ENCODE measurements at places on chromosomes 11 and 22.
A peak's percentile ranks its signal among the peaks of the same experiment; 100 is the strongest.

DNA sequence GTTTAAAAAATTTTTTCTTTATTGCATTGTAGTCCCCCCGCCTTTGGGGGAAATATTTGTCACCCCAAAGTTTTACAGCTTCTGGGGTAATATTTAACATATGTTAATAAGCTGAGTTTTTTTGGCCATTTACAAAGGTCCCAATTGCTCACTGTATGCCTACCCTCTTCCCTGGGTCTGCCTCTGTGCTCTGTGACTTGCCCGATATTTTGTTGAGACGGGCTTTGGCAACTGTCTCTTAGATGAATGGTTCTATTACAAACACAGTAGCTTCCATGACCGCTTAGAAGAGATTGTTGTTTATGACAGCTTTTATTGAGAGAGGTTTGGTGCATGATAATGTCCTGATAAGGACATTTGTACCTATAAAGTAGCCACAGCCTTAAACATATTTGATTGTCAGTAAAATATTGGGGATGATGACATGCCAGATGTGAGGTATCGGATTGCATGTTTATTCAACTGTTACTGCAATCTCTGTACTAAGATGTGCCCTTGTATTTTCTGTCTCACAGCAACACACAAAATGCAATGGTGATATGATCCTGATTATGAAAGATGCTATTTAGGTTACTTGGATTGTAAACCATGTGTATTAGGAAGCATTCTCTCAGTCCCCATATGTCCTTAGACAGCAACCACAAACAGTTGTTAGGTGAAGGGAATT is 103.1 kb downstream of the TEAD1 start:
- no peak for DNase-seq

DNA sequence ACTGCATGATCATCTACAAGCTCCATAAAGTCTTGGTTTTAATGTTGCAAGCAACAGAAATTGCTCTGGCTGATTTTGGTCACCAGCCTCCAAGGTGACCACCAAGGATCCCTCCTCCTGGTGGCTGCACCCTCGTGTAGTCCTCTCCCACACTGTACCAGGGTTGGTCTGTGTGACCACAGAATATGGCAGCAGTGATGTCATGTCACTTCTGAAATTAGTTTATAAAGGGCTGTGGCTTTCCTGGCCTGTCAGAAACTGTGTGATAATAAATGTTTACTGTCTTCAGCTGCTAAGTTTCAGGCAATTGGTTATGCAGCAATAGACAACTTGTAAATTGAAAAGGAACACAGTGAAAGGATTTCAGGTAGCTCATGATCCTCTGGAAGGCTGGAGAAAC is 5.3 kb upstream of the PRDM11 start:
- no peak for DNase-seq

DNA sequence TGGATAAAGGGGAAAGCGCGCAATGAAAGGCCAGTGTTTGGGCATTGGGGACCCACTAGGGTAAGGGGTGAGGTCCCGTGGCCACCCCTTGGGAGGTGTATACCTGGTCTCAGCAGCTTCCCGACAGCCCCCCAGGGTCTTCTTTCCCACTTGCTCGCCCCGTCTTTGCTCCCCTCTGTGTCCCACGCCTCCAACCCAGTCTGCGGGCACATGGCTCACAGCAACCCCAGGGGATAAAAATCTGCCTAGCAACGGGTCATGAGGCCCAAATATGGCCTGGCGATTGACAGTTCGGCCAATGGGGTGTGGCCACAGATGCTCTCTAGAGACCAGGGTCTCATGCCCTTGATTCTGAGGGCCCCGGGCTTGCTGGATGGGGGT is 41.6 kb downstream of the AHNAK start:
- no peak for DNase-seq

DNA sequence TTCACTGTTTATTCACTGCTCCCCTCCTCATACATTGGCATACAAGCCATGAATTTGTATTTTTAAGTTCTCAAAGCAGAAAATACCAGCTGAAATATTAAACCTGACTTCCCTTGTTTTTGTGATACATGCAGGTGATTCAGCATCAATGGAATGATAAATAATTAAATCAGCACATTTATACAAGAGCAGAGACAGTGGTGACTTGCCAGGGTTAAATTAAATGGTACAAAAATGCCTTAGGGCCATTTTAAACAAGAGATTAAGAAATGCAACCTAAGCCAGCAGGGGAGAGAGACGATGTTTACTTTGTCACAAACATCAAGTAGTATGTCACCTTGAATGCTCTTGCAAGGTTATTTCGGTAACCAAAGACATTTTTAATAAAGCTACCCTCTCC is 95.9 kb upstream of the DDI1 start:
- DNase-seq, result no peak

DNA sequence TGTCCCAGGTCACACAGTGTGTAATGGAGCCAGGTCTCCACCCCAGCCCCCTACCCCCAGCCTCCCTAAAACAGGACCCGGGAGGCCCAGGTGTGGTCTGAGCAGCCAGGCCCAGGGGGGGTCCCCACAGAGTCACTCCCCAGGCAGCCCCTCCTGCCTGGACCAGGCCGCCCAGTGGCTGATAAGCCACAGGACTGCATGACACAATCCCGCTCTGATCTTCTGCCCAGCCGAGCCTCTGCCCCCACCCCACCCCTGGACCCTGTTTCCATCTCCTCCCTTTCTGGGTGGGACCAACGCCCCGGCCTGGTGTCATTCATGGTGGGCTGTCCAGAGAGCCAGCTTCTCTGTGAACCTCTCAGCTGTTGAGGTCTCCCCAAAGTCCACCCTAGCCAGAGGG is 7.8 kb upstream of the LIF start:
- DNase-seq, result no peak

DNA sequence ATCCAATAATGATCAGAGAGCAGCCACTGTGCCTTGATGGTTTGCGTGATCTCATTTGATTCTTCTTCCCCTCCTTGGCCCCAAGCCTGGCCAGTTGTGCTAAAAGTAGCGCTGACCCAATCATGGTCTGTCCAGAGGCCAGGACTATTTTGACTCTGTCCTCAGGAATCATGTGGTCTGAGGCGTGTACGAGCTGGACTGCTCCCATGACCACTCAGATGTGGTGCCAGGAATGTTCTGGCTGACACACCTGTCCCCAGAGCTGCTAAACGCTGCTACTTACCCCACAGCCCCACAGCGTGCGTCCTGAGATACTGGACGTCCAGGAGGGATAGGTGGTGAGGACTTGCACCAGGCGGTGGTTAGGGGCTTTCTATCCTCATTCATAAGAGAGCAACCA is 70.5 kb downstream of the FEZ1 start:
- DNase-seq, result no peak

DNA sequence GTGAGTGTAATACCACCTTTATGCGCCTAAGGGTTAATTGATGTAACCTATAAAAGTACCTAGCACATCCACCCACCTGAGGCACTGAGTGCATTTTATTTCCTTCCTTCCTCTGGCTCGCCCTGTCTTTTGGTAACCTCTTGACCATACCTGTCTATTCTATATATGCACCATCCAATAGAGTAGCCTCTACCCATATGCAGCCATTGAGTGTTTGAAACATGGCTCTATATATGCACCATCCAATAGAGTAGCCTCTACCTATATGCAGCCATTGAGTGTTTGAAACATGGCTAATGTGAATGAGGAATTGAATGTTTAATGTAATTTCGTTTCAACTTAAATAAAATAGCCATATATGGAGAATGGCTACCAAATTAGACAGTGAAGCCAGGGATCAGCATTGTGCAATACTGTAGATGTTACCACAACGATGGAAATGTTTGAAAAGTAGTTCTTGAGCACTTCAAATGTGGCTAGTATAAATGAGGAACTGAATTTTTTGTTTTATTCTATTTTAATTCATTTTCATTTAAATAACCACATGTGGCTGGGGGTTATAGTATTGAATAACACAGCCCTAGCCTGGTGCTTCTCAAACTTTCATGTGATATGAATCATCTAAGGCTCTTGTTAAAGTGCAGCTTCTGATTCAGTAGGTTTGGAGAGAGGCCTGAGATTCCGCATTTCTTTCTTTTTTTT is 33.8 kb downstream of the SLC35F2 start:
- peak; percentile 54 for DNase-seq

- no peak for DNase-seq
Measured at GRCh38 chr11:69215216-69215615, 59.5 kb downstream of the SMIM38 start.

GRCh38 chr22:47049078-47049624 is 286.7 kb downstream of the TBC1D22A start:
- no peak for DNase-seq

- DNase-seq, result peak; percentile 82
Measured at GRCh38 chr11:67268081-67268961, 2.0 kb downstream of the GRK2 start.

DNA sequence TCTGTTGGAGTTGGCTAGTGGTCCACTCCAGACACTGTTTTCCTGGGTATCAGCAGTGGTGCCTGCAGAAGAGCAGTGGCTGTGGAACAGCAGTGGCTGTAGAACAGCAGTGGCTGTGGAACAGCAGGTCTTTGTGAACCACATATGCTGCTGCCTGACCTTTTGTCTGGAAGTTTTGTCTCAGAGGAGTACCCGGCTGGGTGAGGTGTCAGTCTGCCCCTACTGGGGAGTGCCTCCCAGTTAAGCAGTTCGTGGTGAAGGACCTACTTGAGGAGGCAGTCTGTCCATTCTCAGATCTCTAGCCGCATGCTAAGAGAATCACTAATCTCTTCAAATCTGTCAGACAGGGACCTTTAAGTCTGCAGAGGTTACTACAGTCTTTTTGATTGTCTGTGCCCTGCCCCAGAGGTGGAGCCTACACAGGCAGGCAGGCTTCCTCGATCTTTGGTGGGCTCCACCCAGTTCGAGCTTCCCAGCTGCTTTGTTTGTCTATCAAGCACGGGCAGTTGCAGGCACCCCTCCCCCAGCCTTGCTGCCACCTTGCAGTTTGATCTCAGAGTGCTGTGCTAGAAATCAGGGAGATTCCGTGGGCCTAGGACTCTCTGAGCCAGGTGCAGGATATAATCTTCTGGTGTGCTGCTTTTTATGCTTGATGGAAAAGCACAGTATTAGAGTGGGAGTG is 89.1 kb upstream of the TRIM48 start:
- no peak for DNase-seq

GRCh38 chr11:116539836-116540418 is 232.9 kb downstream of the BUD13 start:
- no peak for DNase-seq

- DNase-seq, result no peak
Measured at GRCh38 chr11:1089738-1090599, 15.3 kb downstream of the MUC2 start.

DNA sequence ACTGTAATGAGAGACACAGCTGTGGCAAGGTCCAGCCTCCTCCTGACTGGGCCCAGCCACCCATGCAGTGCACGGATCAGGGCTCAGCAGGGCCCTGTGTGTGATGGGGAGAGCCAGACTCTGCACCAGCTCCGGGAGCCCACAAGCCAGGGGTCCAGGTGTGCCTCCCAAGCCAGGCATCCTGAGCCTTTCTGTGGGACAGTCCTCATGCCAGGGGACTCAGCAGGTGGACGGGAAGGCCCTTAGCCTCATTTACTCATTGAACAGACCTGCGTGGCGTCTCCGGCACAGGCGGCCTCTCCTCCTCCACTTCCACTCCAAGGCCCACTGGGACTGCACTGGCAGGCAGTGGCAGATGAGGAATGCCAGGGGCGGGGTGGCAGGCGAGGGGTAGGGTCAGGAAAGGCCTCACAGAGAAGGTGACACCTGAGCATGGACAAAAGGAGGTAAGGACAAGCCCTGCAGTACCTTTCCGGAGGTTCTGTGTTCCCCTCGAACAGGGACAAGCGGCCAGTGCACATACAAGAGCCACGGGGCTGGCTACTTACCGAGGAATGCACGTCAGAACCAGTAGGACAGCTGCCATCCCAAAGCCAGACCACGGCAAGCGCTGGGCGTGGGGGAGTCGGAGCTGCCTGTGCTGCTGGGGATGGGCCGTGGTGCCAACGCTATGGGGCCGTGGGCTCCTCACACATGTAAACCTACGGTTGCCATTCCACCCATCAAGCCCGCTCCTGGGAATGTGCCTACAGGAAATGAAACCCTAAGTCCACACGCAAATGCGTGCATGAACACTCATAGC is 52.7 kb downstream of the IGF2 start:
- DNase-seq, result no peak

DNA sequence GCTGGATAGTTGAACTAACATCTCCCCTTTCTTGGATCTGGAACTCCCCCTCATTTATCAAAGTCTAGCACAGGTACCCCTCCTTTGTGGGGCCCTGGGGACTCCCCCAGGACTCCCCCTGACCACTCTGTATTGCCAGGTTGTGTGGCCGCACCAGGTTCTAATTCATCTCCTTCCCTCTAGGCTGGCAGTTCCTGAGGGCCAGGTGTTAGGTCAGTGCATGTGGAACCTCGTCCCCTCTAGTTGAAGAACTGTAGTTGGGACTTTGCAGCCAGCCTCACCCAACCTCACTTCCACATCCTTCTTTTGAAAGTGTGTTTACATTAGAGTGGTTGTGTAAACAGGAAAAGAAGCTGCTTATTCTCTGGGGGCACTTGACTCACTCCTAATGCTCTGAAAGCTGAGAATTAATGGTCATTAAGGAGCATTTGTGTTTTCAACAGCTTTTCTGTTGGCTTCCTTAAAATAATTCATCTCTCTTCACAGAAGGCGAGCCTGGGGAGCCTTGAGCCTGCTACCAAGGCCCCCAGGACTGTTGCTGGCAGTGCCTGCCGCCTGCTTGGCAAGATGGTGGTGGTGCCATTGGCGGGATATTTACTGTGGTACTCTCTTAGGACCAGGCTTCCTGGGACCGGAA is 11.8 kb downstream of the UPB1 start:
- DNase-seq, result no peak

DNA sequence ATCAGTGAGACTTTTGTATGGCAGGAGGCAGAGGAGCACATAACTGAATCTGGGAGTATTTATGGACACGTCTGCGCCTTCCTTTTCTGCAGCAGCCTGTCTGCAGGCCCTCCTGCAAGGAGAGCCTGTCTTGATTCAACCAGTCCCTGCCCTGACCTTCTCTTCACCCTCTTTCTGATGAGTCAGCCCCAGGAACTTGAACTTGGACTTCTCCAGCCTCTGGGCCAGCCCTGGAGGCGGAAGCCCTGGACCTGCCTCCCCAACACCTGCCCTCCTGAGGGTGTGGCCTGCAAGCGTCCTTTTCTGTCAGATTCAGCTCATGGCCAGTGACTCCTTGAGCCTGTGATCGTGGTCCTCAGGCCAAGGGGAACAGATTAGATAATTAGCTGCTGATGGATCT is 20.0 kb downstream of the DAGLA start:
- no peak for DNase-seq

DNA sequence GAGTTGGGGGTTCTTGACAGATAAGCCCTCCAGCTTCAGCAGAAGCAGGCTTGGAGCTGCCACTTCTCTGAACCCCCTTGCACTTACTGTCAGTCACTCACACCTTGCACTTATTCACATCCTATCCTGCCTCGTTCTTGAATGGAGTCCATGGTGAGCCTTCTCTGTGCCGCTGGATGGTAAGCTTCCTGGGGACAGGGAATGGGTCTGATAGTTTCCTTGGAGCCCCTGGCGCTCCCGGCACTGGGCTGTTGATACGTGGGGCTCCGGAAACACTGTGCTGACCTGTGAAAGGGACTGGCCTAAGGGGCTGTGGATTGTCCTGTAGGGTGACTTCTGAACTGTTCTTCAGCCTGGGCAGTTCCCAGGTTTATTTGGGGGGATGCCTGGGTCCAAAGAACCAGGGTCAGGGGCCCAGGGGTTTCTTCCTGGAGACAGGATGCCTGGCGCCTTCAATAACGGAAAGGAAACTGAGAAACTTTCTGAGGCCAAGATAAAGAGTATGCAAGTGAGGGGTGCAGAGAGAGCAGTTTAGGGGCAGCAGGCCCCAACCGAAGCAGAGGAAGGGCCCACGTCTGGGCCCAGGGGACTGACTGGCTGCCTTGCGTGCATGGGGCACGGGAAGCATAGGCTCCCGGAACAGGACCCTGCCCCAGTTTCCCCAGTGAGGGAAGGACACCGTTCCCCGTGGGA is 709 bp upstream of the ST3GAL4 start:
- peak; percentile 48 for DNase-seq

GRCh38 chr11:2256951-2257700 is 13.3 kb downstream of the ASCL2 start:
- DNase-seq, result no peak

Data from hematopoietic multipotent progenitor cell treated with erythropoietin and hydrocortisone succinate and interleukin-3 and kit ligand, for 6 days (in vitro differentiated cells).